Naive B cell (primary cell): ENCODE measurements at places on chromosomes 12 and 14. TPM values are rescaled to one million over a fixed set of nuclear protein-coding genes. Genes with fewer than 3 reads are reported as not detected.
A peak's percentile ranks its signal among the peaks of the same experiment; 100 is the strongest.

The SPTB gene
- polyA plus RNA-seq: not detected

The DNAI7 gene
- polyA plus RNA-seq: not detected

GRCh38 chr14:99190696-99191394, 81.2 kb downstream of the BCL11B start:
- H3K36me3 ChIP-seq: no peaks in the 10 kb centered on the region
- no peaks in the 10 kb centered on the region for H3K27me3 ChIP-seq
- no peak overlapping the region for H3K27ac ChIP-seq
- H3K4me3 ChIP-seq: no peak overlapping the region
- no peak for DNase-seq
- no peaks in the 10 kb centered on the region for H3K4me1 ChIP-seq

DNA sequence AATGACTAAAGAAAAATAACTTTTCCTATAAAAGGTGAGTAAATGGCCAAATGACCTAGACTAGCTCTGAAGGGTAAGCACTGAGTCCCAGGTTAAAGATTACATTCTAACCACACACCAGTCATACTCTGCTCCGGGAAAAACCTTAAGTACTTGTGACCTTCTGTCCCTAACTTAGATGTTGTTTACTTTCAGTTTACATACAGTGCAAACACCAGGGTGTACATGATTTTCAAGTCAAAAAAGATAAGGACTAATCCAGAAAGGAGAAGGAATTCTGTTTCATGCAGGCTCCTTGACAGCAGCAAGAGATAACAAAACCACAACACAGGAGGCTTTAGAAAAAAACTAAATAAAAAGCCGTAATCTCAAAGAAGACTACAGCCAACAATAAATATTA, 174.2 kb downstream of the PPM1H start:
- no peaks in the 10 kb centered on the region for H3K27me3 ChIP-seq
- H3K36me3 ChIP-seq: no peaks in the 10 kb centered on the region
- no peak overlapping the region for H3K27ac ChIP-seq
- H3K4me3 ChIP-seq: no peak overlapping the region

GRCh38 chr12:129064209-129064855, 211.1 kb downstream of the GLT1D1 start:
- H3K27me3 ChIP-seq: no peaks in the 10 kb centered on the region
- no peak overlapping the region for H3K4me3 ChIP-seq
- H3K36me3 ChIP-seq: no peaks in the 10 kb centered on the region
- no peak for DNase-seq

DNA sequence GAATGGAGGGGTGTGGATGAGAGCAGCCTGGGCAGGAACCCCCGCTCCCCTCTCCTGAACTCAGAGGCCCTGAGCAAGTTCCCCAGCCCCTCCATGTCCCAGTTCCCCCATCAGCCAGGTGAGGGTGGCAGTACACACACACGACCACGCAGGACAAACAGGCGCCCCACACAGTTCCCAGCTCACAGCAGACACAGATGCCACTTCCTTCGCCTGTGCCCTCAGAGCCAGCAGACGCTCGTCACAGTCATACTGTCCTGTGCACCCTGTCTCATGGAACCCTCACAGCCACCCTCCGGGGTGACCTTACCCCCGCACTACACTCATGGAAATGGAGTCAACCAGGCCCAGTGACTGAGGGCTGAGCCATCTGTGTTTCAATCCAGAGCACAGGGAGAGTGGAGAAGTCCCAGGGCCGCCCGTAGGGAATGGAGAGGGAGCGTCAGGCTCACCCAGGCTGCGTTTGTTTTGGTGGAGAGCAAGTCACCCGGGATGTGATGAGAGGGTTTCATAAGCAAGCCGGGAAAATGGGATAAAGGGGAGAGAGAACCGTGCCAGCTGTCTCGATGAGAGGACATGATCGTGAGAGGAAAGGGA, 47.5 kb upstream of the DYNC1H1 start:
- H3K27ac ChIP-seq: peak overlapping the region; percentile 66
- H3K27me3 ChIP-seq: no peaks in the 10 kb centered on the region
- peaks cover 15% of the 10 kb centered on the region for H3K36me3 ChIP-seq
- H3K4me1 ChIP-seq: peaks cover 4% of the 10 kb centered on the region
- no peak for DNase-seq
- H3K4me3 ChIP-seq: no peak overlapping the region
